Stimulated activated CD4-positive, alpha-beta T cell treated with anti-CD3 and anti-CD28 coated beads, Interleukin-4, amount 100 ng/mL, for 1 hour (primary cell): ENCODE measurements at places on chromosomes 3 and 15.

- no peak for DNase-seq
Observed at GRCh38 chr3:131174752-131175151, 148.1 kb downstream of the NEK11 start.

DNA sequence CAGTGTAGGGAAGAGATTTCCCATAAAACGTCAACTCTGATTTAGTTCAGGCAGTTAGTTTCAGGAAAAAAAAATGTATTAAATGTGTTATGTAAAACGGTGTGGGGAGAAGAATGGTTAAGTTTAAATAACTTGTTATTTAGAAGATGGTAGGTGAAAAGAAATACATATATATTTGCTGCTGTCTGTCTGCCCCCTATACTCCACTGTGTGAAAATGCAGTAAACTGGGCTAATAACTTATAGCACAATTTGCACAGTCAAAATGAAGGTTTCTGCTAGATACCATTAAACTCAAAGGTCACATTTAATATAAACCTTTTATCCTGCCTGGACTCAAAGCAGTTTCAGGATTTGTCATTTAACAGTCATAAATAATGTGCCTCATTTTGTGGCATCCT is 515.0 kb downstream of the FGF12 start:
- DNase-seq, result no peak

GRCh38 chr3:72257738-72258137 is 472.8 kb upstream of the PROK2 start:
- DNase-seq, result no peak

GRCh38 chr3:47399531-47400270 is 18.9 kb downstream of the PTPN23 start:
- no peak for DNase-seq

DNA sequence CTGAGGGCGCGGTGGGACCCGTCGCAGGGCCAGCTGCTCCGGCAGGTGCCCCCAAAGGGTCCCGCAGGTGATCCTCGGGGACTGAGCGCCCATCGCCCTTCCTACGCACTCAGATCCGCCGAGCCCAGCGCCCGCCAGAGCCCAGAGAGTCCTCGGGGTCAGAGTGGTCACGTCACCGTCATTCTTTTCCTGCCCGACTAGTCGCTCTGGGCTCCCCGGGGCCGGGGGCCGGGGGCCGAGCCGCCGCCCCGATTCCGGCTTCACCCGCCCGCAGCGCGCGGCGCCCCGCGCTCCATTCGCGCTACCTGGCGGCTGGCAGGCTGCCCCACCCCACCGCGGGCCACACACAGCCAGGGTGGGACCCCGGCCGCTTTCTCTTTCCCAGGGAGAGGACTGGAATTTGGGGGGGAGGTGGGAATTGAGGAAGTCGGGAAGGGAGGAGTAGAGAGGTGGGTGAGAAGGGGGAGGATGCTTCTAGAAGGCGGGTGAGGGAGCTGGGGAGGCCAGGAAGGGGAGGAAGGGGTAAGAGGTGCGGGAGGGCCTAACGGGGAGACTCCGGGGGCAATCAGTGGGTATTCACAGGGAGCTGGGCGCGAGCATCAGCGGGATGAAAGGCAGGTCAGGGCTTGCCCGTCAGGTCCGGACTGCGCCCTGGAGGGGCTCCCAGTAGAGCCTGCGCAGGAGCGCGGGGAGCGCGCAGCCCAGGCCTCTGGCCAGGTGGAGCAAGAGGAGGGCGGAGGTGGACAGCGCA is 36.1 kb upstream of the EPHB3 start:
- no peak for DNase-seq

DNA sequence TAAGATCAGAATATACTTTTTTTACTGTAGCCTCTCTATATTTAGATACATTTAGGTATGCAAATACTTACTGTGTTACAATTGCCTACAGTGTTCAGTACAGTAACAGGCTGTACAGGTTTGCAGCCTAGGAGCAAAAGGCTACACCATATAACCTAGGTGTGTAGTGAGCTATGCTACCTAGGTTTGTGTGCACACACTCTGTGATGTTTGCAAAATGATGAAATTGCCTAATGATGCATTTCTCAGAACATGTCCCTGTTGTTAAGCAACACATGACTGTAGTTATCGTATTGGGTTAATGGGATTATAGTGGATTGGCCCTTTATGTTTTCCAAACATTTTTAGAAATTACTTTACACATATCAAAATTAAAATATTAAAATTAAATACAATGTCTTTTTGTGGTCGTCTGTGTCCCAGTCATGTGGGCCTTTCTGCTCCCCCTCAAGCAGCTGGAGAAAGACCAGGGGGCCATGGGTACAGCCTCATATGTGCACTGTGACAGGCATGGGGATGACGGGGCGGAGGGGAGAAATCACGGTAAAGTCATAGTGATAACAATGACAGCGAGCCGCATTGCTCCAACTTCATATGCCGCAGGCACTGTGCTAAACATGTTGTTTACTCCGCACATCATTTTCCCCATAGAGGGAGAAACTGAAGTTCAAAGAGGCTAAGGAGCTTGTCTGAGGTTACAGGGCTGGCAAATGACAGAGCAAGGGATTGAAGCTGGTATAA is 27.4 kb upstream of the PLA2G4E start:
- no peak for DNase-seq

DNA sequence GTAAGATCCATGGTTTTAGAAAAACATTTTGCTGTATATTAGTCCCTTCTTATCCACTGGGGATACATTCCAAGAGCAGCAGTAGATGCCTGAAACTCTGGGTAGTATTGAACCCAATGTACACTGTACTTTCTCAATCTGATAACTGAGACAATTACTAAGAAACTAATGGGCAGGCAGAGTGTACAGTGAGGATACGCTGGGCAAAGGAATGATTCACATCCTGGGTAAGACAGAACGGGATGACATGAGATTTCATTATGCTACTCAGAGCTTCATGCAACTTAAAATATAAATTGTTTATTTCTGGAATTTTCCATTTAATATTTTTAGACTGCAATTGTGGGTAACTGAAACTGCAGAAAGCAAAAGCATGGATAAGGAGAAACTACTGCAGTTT is 46.2 kb upstream of the TEX55 start:
- no peak for DNase-seq

- DNase-seq, result no peak
Observed at GRCh38 chr3:32872487-32873382, 54.9 kb downstream of the TRIM71 start.

DNA sequence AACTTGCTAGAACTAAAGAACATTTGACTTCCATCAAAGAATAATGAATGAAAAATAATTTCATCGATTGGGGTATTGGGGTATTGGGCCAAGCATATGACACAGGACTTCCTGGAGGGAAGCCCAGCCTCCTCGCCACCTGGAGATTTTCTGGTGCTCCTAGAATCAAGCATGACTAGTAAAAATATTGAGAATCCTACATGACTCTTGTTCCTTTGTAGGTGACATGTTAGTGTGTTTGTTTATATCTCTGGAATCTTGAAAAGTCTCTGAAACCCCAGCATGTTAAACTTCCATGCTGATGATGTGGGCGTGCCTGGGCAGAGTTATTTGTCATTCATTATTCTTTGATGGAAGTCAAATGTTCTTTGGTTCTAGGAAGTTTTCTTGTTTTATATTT is 90.1 kb upstream of the EPHB3 start:
- DNase-seq, result no peak

DNA sequence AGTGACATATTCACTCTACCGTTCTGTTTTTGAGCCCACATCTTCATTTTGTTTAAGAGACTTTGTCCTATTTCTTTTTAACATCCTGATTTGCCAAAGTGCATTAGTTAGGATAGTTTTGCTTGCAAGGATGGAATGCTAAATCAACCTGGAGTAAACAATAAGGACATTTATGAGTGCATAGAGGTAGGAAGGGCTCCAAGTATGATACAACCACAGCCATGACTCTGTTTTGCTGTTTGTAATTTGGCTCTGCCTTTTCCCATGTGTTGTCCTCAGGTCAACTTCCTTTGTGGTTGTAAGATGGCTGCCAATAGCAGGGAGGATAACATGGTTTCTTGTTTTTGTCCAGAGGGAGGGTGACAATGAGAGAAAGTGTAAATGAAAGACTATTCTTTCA is 66.4 kb upstream of the GOLIM4 start:
- no peak for DNase-seq

GRCh38 chr15:38702178-38702912 is 137.7 kb upstream of the RASGRP1 start:
- no peak for DNase-seq

DNA sequence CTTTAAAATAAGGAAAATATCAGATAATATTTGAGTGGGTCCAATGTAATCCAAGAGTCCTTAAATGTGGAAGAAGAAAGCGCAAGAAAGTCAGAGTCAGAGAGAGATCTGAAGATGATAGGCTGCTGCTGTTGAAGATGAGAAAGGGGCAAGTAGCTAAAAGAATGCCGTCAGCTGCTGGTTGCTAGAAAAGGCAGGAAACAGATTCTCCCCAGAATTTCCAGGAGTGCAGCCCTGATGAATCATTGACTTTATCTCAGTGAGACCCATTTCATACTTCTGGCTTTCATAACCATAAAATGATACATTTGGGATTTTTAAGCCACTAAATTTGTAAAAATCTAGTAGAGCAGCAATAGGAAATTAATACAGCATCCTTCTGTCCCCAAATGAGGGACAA is 7.5 kb upstream of the CHMP2B start:
- no peak for DNase-seq

GRCh38 chr15:41078125-41078524 is 38.0 kb downstream of the INO80 start:
- DNase-seq, result no peak
